ENCODE measurements at places on chromosomes 2 and 18.

DNA sequence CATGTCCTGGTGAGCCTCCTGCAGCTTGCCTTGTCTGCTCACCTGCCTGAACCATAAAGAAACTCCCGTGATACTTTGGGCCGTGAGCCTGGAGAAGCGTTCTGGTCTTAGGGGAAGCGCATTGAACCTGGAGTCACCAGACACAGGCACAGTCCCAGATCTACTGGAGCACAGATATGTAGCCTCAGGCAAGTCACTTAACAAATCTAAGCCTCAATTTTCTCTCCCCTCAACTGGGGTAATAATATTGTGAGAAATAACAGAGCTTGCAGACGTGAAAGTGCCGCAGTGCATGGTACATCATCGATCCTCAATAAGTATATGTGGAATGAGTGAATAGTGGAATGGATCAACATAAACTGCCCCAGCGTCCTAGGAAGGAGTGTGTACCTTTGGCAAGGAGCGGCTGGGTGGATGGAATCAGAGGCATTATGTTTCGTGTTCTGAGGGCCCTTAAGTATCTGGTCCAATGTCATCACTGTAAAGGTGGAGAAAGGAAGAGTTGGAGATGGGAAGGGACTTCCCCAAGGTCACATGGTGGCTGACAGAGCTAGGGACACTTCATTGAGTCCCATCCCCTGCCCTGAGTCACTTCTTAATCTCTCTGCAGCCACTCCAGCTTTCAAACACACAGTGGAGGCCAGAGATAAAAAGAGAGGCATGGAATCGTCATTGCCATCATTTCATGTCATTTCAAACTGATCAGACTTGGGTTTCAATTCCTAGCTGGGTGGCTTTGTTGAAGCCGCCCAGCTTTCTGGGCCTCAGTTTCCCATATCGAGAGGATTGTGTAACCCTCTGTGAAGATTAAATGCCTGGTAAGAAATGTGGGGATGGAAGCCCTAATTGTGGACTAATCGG is 172.4 kb downstream of the DDX1 start:
- DNase-seq: no peak

DNA sequence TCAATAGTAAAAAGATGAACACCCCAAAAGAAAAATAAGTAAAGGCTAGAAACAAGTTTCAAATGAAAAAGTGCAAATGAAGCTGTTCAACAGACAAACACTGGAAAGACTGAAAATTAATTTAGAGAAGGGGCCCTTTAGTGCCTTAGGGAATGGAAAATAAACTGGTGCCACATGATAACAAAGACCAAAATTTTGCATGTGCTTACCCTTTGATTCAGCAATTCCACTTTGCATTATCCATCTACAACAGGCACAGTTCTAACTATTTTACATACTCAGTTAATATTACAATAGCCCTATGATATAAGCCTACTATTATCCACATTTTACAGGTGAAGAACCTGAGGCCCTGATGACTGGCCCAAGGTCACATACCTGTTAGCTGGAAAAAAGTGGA is 183.9 kb downstream of the NBAS start:
- DNase-seq: no peak

GRCh38 chr2:31333527-31334183 is 80.9 kb downstream of the XDH start:
- DNase-seq: peak; percentile 88

DNA sequence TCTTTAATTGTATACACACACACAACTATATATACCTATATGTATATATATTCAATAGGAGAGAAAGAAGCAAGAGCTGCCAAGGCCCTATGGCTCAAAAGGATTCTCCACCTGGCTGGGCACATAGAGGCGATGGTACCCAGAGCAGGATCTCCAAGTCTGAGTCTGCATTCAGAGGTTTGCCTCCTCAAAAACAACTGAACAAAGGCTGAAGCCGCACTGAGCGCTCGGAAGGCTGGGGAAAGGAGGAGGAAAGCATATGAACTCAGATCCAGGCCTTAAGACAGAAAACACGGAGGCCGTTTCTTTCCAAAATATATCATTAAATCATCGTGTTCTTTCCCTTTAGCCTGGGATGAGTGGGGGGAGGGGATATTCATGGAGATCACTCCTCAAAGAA is 3.6 kb downstream of the HOXD12 start:
- DNase-seq: no peak

DNA sequence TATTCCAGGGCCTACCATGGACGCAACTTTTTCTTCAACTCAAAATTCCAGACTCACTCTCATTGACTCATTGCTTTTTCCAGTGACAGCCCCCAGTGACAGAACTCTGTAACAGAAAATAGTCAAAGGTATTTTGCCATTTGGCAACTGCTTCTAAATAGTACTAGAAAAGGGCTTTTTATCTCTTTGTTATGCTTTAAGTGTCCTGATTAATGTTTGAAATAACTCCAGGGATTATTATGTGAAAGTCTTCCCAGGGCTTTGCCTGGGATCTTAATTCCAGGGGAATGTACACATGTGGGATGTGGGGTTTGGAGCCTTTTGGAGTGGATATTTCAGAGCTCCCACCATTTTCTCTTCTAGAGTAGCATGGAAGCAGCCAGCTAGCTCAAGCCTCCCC is 198.8 kb downstream of the KCNS3 start:
- DNase-seq: no peak

All from activated CD4-positive, alpha-beta T cell treated with anti-CD3 and anti-CD28 coated beads, Interleukin-2, Interleukin-6, amounts not matched to agents 100 ng/mL and 50 ng/mL, durations not matched to agents 16 hours and 8 hours (primary cell).